ENCODE measurements at places on chromosomes 6 and 20.

DNA sequence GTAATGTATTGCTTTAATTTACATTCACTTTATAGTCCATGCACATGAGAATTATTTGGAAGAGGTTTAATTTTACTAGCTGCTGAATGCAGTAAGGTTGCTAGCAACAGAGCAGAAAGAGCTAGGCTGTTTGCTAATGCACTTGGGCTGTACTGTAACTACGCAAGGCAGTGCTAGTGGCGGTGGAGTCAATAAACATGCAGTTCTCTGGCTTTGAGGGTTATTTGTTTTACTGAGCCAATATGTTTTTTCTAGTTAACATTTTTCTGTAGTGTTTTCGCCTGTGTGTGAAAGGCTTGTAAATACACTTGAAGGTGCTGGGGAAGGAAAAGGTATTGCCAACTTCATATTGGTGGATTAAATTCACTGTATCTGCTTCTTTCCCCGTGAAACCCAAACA, 112.8 kb downstream of the BTBD3 start:
- DNase-seq, result no peak

DNA sequence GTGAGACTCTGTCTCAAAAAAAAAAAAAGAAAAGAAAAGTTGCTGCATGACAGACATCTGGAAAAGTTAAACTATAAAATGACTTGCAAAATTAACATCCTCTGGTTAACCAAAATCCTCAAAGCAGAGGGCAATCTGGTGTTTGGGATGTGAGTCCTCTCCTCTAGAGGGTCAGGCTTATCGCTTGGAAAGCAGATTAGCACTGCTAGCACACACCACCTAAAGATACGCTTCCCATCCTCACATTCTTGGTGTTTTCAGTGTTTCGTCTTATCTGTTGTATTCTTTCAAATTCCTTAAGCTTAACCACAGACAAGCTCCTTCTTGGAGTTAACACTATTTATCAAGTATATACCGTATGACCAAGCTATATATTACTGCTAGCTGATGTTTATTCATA, 198.0 kb downstream of the SOX4 start:
- DNase-seq, result no peak

GRCh38 chr6:35790683-35791082, 6.4 kb downstream of the CLPS start:
- no peak for DNase-seq

- no peak for DNase-seq
These were observed 906 bp upstream of the FOXP4 start for GRCh38 chr6:41545247-41545702.

DNA sequence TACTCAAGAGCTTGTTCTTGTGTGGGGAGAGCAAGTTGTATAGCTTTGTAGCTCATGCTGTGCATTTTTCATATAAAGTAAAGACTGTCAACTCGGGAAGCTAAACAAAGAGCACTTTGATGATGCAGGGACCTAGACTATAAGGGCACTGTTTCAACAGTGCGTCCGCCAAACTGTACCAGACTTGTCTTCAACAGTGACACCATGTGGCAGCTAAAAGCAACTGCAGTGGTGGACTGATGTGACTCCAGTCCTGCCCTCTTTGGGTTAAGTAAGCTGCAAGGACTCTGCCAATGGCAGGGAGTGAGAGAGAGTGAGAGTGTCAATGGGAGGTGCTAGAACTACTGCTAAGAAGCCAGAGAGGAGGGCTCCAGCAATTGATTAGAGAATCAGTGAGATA, 48.1 kb upstream of the MC3R start:
- no peak for DNase-seq

DNA sequence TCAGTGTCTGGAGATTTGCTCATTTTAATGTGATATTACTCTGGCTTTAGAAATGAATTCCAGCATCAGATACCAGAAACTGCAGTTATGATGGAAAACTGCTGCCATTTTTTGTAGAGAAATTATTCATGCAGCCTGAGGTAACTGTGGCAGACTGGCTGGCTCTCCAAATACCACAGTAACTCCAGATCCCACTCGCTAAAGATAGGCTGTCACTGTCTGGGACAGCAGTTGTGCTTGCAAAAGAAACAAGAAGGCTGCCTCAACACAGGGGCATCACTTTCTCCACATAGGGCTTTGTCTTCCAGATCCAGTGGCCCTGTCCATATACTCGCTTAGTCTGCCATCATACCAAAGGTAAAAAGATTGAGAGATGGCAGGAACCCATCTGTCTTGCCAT, 52.7 kb downstream of the FAM184A start:
- no peak for DNase-seq

- DNase-seq, result no peak
These were observed 14.1 kb upstream of the TENT5A start for GRCh38 chr6:81766482-81767069.

GRCh38 chr20:60749804-60750602, 502.1 kb upstream of the CDH4 start:
- no peak for DNase-seq

DNA sequence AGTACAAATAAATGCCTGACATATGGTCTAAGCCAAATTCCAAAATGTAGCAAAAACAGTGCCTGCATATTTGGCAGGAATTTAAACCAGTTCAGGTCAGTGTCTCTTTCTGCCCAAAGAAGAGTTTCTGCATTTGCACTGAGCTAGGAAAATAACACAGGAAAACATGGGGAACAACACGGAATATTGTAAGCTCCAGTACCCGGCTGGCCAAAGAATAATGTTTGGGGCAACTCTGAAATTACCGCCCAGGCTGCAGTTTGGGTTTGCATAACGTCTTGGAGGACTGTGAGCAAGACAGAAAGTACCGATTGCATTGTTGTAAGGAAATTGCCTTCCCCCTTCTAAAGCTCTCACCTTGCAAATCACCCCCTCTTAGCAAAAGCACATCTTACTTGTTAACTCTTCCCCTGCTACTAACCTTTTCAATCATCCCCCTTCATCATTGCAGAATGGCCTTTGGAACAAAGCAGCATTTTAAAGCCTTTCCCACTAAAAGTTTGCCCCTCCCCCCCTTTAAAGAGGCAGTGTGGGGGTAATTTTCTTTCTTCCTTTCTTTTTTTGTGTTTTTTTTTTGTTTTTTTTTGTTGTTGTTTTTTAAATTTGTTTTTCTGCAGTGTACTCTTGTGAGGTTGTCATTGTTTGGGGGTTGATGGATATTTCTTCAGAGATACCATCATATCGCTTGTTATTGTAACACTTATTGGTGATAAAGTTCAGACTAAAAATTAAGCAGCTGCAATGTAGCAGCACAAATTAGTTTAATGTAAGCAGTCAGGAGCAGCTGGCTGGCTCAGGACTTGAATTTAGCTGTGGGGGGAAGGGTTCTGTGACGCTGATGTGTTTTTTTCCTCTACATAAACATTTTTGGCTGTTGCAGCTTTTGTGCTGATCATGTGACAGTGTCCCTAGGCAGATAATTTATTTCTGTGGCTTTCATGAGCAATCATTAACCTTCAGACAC, 100.0 kb upstream of the CITED2 start:
- DNase-seq, result no peak

- no peak for DNase-seq
These were observed 329.8 kb upstream of the SOX4 start for GRCh38 chr6:21263531-21264287.

DNA sequence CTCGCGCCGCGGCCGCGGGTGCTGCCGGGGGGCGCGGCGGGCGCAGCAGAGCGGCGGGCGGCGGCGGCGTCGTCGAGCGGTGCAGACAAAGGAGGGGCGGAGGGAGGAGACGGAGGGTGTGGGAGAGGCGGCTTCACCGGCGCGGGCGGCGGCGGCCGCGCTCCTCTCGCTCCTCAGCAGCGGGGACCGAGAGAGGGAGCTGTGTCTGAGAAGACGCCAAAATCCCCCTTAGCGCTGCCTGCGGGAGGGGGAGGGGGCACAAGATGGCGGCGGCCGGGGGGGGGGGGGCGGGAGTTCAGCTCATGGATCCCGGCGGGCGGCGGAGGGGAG, 296 bp downstream of the ADNP start:
- peak; percentile 68 for DNase-seq

DNA sequence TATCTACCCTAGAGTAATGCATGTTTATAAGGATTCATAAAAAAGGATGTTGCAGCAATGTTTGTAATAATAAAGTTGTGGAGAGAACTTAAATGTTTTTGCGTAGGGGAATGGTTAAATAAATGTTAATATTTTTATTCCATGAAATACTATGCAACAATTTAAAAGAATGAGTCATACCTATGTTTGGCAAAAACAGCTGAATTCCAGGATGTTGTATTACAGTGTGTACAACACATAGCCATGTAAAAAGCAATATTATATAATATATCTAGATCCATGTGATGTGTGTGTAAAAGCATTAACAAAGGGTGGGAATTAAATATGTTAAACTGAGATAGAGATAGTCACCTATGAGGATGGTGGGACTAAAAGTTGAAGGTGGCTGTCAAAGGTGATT, 21.1 kb upstream of the PKIB start:
- DNase-seq, result no peak

DNA sequence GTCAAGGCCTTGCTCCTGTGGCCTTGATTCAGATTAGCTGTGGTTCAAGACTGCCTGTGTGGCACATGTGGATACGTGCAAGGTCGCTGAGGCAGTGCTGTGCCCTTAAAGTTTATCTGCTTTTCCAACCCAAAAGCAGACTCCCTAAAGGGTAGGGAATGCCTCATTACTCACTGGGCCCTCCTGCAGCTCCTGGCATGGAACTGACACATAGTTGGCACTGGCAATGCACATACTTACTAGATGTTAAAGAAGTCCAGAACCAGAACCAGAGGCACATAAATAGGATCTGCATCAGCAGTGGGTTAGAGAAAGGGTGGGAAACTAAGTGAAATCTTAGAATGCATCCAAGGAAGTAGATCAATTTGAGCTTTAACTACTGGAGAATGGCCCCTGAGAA, 90.6 kb upstream of the MLN start:
- no peak for DNase-seq

GRCh38 chr20:33250666-33251065, 14.9 kb downstream of the BPIFA1 start:
- no peak for DNase-seq

DNA sequence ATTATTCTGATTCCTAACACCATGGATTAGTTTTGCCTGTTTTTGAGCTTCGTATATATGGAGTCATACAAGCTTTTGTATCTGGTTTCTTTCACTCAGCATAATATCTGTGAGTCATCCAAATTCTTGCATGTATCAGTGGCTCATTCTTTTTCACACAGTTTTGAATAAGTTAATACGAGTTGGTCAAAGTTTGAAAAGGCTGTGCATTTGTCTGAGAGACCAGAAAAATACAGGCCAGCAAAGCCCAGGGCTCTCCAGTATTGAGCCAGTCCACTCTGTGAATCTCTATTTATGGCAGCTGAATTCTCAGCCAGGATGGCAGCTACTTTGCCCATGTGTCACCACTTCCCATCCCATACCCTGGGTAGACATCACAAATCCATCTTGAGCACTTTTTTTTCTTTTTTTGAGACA, 7.2 kb upstream of the CHMP4B start:
- DNase-seq, result no peak

GRCh38 chr20:58297394-58297793, 12.1 kb upstream of the RAB22A start:
- no peak for DNase-seq

DNA sequence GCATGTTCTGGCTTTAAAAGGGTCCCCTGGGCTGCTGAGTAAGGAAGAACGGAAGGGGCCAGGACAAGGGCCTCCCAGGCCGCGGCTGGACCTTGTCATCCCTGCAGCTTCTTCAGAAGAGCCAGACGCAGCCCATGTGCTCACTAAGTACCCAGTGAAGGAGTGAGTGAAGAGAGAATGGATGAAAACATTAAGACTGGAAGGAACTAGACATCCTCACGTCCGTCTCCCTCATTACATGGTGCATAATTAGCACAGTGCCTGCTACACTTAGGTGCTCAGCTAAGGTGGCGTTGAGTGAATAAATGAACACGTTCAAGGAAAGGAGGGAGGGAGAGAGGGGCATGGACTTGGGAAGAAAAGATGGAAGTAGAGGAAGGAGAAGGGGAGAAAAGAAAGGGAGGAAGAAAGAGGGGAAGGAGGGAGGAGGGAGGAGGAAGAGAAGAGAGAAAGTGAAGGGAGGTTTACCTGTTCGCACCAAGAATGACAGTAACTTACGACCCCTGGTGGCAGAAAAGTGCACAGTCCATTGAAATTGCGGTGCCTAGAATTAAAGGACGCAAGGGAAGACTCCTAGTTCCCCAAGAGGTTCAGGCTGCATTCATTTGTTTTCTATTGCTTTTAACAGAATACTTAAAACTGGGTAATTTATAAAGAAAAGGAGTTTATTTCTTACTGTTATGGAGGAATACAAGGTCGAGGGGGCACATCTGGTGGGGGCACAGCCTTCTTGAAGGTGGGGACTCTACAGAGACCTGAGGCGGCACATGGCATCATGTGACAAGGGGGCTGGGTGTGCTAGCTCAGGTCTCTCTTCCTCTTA, 8.0 kb downstream of the TP53RK start:
- peak; percentile 71 for DNase-seq

DNA sequence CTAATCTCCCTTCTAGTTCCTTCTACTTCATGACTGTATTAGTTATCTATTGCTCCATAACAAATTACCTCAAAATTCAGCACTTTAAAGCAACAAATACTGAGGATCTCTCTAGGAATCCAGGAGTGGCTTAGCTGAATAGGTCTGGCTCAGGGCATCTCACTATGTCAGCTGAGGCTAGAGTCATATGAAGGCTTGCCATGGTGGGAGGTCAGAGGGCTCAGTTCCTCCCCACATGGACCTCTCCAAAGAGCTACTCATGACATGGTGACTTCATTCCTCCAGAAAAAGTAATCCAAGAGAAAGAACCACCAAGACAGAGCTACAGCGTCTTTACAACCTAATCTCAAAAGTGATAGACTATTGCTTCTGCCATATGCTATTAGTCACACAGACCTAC, 70.2 kb upstream of the PRND start:
- no peak for DNase-seq

- DNase-seq, result no peak
These were observed 39.0 kb upstream of the NEDD9 start for GRCh38 chr6:11271228-11272020.

DNA sequence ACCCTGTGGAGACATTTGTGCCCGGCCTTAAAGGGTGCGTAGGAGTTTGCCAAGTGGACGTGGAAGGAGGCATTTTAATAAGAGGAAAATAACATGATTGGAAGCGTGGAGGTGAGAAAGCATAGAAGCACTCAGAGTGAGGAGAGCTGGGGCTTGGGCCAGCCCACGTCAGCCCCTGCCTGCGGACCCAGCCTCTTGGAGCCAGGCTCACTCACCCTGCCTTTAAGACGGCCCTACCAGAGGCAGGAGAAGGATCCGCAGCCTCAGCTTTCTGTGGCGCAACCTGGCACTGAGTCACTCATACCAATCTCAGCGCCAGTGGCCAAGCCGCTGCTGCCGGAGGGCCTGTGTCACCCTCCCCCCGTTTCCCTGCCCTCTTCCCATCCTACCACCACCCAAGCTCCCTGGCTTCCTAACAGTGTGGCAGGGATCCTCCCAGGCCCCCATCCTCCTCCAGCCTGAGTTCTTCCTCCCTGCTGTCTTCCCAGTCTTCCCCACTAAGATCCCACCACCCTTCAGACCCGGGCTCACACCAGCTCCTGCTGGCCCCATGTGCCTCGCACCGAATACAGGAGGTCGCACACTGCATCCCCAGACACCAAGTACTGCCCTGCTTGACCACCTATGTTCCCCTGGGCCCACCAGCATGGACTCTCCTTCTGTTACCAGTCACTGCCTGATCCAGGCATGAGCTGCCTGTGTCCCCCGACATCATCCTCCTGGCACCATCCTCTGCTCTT, 285.2 kb downstream of the UST start:
- DNase-seq, result no peak
